ENCODE measurements at places on chromosomes 1 and 21.

DNA sequence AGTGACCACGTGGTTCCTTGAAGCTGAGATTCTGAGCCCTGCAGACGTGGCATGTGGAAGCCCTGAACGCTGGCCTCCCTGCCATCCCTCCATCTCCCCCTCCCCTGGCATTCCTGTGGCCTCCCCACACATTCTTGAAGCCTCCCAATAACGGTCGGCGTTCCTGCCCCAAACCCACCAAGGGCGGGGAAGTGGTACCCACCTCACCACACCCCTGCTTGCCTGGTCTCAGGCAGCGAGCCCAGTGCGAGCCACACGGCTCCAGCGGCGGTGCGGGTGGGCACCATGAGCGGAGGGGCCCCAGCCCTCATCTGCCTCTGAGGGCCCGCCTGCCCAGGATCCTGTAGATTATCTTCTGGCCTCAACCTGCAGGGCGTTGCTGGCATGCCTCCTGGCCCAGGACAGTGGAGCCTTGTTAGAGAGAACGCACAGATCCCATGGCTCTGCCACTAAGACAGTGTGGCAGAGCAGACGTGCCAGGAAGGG is 20.6 kb upstream of the PRELP start:
- DNase-seq, result peak; percentile 70

- no peak for DNase-seq
Measured at GRCh38 chr1:179038528-179039281, 13.0 kb downstream of the FAM20B start.

- no peak for DNase-seq
Measured at GRCh38 chr1:174131032-174131638, 28.2 kb upstream of the RABGAP1L start.

- DNase-seq, result no peak
Measured at GRCh38 chr21:15164678-15165303, 100.0 kb upstream of the NRIP1 start.

GRCh38 chr1:115283249-115283648 is 54.8 kb downstream of the NGF start:
- DNase-seq, result no peak

- DNase-seq, result no peak
Measured at GRCh38 chr1:229495782-229496181, 12.4 kb downstream of the NUP133 start.

GRCh38 chr1:39900662-39901463 is 854 bp downstream of the MYCL start:
- DNase-seq, result peak; percentile 53

GRCh38 chr21:38968887-38969543 is 163.3 kb downstream of the ETS2 start:
- DNase-seq, result peak; percentile 81

DNA sequence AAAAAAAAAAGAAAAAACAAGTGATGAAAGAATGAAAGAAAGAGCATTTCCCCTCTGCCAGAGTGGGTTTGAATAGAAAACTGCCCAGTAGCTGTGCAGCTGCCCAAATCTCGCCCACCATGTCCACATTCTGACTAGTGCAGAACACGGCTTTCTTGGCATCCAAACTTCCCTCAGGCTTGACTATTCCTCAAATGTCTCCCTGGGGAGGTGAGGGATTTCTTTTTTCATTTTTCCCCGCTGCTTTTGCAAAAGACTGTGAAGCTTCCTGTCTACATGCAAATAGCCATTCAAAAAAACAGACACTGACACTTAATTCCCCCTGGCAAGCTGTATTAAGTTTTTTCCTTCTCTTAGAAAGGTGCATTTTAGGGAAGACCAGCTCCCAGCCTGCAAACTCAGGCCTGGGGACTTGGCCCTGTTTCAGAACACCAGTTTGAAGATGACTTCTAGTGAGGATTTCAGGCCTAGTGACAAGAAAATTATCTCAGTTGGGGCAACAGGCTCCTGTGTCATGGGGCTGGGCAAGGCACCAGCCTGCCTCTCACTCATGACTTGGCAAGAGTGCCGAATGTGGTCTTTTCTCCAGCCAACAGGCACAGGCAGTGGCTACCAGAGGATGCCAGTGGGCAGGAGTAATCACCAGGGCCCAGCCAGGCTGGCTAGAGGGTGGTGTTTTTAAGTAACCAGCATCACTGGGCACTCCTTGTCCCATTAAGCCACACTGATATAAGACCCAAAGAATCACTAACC is 178.1 kb upstream of the NFIA start:
- DNase-seq, result peak; percentile 65

DNA sequence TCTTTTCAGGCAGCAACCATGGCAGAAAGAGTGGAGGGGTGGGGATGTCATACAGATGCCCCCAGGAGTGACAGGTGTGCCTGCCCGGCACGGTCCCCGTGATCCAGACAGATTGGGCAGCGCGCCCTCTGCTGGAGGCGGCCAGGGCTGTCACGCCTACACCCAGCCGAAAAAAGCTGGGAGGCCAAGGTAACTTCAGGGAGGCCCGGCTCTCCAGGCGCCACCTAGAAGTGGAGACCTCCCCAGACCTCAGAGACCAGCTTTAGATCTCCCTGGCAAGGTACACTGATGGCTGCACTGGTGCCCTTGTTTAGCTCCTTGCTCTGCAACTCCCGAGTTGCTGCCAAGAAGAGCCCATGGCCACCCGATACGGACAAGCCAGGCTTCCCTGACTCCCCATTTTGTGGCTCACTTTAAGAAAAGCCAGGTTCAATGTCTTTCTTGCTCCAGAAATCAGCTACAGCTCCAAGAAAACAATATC is 6.6 kb downstream of the GOLT1A start:
- DNase-seq, result peak; percentile 60

GRCh38 chr1:236492378-236492777 is 31.4 kb upstream of the LGALS8 start:
- DNase-seq, result no peak

- no peak for DNase-seq
Measured at GRCh38 chr21:40466893-40467483, 380.0 kb downstream of the DSCAM start.

- peak; percentile 99 for DNase-seq
Measured at GRCh38 chr1:209884665-209885117, 53.3 kb upstream of the SYT14 start.

GRCh38 chr1:198678901-198679329 is 40.1 kb downstream of the PTPRC start:
- no peak for DNase-seq

DNA sequence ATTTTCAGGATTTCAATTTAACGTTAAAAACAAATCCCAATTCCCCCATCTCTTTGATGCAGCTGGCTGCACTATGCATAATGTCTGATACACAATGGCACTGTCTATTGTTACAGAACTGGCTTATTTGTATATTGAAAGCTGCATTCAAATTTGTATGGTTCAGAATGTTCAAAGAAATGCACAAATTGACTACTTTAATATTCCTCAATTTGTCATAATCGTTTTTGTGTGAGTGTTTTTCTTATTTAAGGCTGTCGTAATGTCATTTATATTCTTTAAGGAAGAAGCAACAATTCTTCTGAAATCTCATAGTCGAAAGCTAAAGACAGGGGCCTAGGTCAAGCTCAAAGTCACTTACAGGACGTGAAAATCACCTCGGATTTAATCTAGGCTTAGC is 341.4 kb upstream of the ZRANB2 start:
- DNase-seq, result no peak

- peak; percentile 93 for DNase-seq
Measured at GRCh38 chr1:68384872-68385411, 64.8 kb downstream of the RPE65 start.

GRCh38 chr21:44677881-44678280 is 4.1 kb downstream of the KRTAP12-1 start:
- no peak for DNase-seq

DNA sequence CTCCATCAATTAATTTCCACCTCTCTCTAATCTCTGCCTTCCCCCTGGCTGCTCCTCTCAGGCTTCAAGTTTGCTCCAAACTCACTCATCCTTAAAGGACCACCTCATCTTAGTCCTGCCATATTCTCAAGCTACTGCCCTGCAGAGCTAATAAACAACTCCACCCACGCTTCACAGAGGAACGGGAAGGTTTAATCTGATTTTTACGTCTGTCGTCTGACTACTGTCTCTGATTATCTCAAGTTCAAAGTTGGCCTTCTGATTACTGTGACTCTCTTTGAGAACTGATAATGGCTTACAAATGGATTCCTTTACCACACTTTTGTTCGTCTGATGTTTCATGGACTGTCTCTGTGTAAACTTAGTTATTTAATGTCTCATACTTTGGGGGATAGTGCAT is 7.6 kb upstream of the CPT2 start:
- DNase-seq, result no peak

DNA sequence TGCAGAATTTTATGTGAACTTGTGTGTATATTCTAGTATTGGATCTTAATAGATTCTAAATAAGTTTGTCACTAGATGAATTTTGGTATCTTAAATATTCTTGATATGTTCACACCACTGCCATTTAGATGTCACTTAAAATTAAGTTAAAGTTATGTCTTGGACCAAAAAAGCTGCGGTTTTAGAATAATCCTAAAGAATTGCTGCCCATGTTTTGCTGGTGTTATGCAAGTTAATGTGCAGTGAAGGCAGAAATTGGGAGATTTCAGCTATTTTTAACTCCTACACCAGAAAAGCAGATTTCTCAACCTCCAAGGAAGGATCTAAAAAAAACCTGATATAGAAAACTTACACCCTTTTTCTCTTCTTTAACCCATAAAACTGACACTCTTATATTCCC is 757 bp downstream of the ACADM start:
- no peak for DNase-seq

GRCh38 chr1:29124366-29125236 is 898 bp upstream of the TMEM200B start:
- DNase-seq, result peak; percentile 81

GRCh38 chr1:46399307-46399706 is 5.2 kb downstream of the FAAH start:
- no peak for DNase-seq

Measured in Daoy (cell line).